Inflammatory macrophage (primary cell): ENCODE measurements at places on chromosomes 11 and 22.
A peak's percentile ranks its signal among the peaks of the same experiment; 100 is the strongest.

- no peak for DNase-seq
These were observed 49.5 kb downstream of the PAX6 start for GRCh38 chr11:31761636-31762035.

- no peak for DNase-seq
These were observed 86.6 kb upstream of the FGF3 start for GRCh38 chr11:69905611-69906452.

DNA sequence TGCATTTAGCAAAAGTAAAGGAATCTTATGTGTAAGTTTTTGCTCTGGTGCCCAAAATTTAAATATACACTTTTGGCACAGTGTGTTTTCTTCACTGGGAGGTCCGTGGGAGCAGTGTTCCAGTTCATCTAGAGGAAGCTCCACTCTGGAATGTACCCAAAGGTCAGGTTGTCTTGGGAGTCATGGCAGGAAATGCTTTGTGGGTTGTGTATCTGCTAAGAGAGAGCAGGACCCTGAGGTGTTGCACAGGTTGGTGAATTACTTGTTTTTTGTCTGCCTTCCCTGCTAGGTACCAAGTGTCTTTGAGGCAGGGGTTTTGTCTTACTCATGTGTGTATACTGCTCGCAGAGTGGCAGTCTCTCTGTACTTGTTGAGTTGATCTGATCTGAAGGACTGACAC, 37.3 kb downstream of the DIXDC1 start:
- DNase-seq, result no peak

DNA sequence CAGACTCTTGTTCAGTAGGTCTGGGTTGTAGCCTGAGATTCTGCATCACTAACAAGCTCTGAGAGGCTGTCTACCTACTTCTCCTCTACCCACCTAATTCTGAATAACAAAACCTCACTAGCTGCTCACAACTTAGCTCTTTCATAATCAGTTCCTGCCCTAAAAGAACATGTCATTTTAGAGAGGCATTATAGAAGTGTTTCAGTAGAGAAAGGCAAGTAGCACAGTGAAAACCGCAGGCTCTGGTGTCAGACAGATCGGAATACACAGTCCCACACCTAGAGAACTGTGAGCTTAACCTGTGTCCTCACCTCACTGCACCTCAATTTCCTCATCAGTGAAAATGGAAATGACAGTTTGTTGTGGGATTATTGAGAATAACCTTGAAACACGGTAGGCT, 1337.6 kb upstream of the TENM4 start:
- no peak for DNase-seq

GRCh38 chr22:36052505-36052941, 23.9 kb upstream of the RBFOX2 start:
- DNase-seq, result peak; percentile 1

GRCh38 chr11:43898574-43898973, 17.9 kb downstream of the ALKBH3 start:
- no peak for DNase-seq
